ENCODE measurements at places on chromosomes 2 and 18. TPM values are rescaled to one million over a fixed set of nuclear protein-coding genes. Genes with fewer than 3 reads are reported as not detected.

The FOXD4L1 gene
- polyA plus RNA-seq, result 0.16 TPM

The DSG4 gene
- not detected for polyA plus RNA-seq

The NOSTRIN gene
- polyA plus RNA-seq, result 30.6 TPM

The SOS1 gene
- polyA plus RNA-seq, result 49.4 TPM

The GPR17 gene
- polyA plus RNA-seq, result 1.9 TPM

The WDR12 gene
- polyA plus RNA-seq, result 114 TPM

The KCNF1 gene
- polyA plus RNA-seq, result 1.6 TPM

The KCNG3 gene
- polyA plus RNA-seq, result 0.65 TPM
